Stimulated activated naive CD8-positive, alpha-beta T cell treated with anti-CD3 and anti-CD28 coated beads, Interleukin-15, amount 100 ng/mL, for 72 hours (primary cell): ENCODE measurements at places on chromosomes 5 and 9.
A peak's percentile ranks its signal among the peaks of the same experiment; 100 is the strongest.

- DNase-seq, result no peak
Observed at GRCh38 chr5:37071901-37072581, 177.1 kb downstream of the CPLANE1 start.

- no peak for DNase-seq
Observed at GRCh38 chr5:52950686-52951085, 38.5 kb upstream of the ITGA2 start.

DNA sequence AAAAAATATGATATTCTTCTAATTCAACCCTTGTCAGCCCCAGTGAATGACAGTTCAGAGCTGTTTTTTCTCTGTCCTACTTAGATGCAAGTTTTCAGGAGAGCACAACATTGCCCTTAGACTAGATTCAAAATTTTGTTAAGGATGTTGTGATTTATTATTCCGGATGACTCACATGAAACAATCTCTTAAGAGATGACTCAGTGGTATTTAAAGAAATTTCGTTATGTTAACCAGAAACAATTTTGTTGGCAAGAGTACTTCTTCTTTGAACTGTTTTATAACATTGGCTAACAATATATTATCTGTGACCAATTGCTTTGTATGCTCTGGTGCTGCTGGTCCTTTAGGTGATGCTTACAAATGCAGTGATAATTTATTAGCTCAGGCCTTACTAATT, 132.0 kb downstream of the IZUMO3 start:
- DNase-seq, result no peak

DNA sequence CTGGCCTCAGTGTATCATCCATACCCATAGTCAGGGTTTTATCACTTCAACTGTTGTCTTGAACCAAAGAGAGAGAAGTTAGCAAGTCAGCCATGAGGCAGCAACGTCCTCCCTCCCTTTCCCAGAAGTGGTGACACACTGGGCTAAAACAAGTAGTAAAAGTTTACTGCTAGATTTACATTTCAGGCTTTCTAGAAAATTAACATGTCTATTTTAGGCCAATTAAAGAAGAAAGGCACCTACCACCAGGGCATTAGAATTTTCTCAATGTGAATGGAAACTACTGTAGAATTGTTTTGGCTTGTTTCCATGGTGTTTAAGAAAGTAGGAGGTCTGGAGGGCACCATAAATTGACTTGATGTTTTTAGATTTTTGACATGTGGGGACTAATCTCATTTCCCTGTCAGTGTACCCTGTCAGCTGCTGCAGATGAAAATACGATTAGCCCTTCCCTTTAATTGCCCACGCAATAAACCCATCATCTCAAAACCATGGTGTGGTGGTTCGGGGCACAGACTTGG, 121.8 kb upstream of the ELL2 start:
- no peak for DNase-seq

DNA sequence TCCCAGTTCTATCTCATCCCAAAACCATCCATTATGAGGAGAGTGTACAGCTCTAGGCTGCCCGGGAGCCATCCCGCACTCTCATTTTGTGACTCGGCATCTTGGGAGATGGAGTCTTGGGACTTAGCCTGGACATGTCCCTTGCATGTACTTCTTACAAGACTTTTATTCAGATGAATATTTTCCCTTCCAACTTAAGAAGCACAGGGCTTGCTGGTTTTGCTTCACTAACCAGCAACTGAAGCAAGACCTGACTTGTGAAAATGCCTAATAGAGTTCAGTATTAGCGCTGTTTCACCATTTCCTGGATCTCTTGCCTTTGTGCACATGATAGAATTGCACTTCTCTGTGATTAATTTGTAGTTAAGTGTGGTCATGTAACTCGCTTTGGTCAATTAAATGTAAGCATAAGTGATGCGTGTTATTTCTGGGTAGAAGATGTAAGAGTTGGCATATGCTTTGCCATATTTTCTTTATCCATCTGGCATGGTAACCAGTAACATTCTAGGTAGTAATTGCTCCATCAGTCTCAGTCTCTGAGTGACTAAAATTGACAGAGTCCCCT, 55.8 kb downstream of the PDCD1LG2 start:
- DNase-seq, result no peak

GRCh38 chr5:104843822-104844221, 1281.2 kb upstream of the NUDT12 start:
- no peak for DNase-seq

DNA sequence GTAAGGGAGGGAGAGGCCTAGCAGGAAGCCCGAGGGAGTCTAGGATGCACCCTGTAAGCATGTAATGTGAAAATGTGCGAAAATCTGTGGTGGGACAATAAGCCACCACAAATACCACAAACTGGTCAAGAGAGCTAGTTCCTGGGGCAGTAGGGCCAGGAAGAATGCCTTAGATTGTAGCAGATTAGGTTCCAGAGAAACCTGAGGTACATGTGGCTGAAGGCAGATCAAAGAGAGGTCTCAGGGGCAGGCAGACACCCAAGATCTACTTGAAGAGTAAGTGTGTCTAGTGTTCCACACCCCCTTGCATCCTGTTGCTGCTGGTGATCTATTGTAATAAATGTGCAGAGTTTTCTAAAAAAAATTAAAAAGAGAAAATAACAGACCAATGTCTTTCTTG, 1677.3 kb upstream of the CDH6 start:
- no peak for DNase-seq

GRCh38 chr5:113520429-113520828, 6.9 kb downstream of the YTHDC2 start:
- peak; percentile 60 for DNase-seq

GRCh38 chr9:93300585-93301081, 116.7 kb downstream of the WNK2 start:
- no peak for DNase-seq

DNA sequence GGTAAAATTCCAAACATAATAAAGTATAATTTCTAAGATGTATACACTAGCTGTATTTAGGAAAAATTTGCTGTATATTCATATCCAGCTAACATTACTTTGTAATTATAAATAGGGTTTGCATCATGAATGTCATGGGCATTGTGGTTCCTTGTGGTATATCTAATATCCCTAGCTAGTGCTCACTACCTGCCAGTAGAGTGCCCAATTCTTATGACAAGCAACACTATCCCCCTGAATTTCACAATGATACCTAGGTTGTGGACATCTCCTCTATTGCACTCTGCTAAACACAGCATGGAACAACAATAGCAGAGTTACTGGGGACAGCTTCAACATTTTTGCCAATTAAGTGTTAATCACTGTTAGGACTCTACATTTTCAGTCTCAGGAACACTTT, 1656.5 kb downstream of the EFNA5 start:
- no peak for DNase-seq

DNA sequence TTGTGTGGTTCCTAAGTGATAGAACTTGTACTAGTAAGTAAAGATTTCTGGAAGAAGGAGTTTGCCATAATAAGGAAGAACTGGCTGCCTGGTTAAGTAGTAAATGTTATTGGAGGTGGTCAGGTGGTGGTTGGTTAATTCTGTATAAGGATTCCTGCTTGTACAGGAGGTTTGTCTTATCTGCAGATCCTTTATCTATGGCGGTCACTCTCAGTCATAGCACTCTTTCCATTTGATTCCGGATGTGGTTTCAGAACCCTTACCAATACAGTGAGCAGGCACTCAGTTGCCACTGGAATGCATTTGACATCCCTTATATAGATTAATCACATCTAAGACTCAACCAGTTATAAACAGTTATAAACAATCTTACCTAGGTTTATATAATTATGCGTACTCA, 50.3 kb downstream of the RAD50 start:
- DNase-seq, result no peak

- DNase-seq, result no peak
Observed at GRCh38 chr5:179113143-179113530, 53.0 kb downstream of the ZNF354C start.

- DNase-seq, result no peak
Observed at GRCh38 chr5:62212648-62213047, 93.4 kb upstream of the KIF2A start.

- no peak for DNase-seq
Observed at GRCh38 chr9:19732441-19732951, 56.3 kb downstream of the SLC24A2 start.

DNA sequence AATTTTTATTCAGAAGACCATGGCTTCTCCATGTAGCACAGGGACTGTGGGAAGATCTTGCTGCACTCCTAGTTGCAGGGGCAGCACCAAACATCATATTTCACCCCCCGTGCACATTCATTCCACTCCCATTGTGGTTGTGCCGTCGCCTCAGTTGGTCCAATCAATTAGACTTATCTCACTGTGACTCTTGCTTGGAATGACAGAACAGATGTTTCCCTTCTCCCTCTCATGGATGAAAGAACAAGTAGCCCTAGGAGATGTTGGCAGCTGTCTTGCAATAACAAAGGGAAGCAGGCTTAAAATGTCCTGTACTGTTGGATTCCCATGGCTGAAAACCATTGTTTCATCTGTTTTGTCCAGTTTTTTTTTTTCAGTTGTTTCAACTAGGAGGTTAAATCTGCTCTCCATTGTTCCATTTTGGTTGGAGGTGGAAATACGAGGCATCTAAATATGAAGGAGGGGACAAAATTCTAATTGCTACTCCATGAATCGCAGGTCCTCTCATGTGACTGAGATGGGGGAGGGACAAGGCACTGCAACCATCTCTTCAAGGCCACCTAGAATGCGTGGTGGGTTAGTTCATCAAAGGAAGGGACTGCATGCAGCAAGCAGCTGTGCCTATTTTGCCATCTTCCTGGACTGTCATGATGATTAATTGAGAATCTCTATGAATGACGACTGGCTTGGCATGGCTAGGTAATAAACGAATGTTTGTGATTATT, 214.4 kb downstream of the NSG2 start:
- no peak for DNase-seq

- DNase-seq, result no peak
Observed at GRCh38 chr9:133476036-133476931, 2.6 kb downstream of the SLC2A6 start.

DNA sequence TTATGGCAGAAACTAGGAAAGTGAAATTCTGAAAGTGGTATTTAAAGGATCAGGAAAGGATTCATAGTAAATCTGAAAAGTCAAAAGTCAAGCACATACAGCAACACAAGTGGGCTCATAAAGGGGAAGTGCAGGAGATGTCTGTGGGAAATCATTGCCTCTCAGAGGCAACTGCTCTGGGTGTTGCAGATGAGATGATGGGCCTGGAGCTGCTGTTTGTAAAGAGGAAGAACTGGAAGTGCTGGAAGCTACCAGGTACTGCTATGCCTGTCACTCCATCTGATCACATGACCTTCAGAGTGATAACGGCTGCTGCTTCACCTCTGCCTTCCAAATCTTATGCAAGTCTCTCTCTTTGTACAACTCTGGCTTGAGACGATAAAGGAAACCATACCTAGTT, 55.9 kb downstream of the ADRB2 start:
- no peak for DNase-seq

DNA sequence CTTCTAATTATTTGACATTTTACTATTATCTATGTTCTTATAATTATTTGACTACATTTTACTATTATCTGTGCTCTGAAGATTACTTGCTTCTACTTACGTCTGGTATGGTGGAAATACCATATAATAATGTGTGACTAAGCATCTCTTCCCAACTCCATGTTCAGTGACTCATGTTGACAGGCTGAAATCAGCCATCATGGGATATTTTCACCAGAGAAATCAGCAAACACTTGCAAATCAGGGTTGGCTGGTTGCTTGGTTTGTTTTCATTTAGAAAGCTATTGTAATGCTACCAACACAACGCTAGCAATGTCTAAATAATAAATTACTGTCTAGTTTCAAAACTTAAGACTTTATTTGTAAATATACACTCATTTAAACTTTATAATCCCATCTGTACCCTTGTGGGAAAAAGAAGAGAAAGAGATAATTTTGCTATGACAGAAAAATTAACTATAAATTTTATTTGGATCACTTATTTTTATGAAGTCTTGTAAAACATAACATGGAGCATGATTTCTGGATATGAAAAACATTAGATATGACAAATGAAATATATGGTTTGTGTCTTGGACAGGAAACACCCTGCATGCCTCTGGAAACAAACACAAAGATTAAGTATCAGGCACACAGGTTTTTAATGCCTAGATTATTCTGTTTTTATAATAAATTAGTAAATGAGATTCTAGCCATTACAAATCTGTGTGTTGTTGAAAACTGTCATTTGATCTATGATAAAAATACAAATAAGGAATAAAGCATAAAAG, 337.6 kb downstream of the BNC2 start:
- DNase-seq, result no peak

DNA sequence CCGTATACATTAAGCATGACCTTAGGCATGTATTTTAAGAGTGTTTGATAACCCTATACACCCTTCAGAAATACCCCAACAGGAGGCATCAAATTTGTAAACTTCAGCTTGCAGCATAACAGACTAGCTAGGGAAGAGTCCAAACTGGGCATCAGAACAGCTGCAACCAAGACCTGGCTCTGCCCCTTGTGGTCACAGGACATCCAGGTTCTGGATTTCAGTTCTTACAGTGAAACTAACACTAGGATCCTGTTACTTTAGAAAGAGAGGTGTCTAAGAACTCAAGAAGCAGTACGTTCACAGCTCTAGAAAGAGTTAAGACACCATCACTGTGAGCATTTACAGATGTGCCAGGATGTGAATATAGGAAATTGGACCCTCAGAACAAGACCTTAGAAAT, 229.8 kb downstream of the BNC2 start:
- no peak for DNase-seq

DNA sequence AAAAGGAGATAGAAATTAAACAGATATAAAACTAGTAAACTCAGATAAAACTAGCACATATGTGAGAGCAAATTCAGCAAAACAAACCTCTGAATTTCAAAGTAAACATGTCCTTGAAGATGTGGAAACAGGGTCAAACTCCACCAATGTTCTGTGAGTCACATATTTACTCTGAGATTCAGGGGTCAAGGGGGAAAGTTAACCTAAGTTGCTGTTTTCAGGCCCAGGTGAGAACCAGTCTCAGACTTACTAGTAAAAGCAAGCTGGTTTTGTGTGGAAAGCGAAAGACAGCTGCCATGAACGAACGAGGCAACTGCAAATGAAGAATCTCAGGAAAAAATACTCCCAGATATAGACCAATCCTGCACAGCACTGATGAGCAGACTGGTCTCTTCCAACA, 29.0 kb downstream of the PSMB7 start:
- DNase-seq, result no peak

DNA sequence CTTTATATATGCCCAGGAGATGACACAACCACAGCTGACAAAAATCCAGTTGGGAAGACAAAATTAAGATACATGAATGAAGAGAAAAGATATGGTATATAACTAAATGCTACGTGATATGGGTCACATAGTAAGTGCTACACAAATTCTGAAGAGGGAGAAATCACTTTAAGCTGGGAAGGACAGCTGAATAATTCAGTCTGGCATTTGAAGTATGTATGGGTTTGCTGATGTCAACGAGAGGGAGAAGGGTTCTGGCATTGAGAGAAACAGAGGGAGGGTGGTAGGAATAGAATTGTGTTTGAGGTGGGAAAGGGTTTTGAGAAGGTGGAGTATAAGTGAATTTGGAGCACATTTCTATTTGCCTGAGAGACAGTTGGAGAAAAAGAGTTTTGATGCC, 6.7 kb upstream of the SLIT3 start:
- no peak for DNase-seq

- DNase-seq, result peak; percentile 20
Observed at GRCh38 chr9:79471580-79472543, 99.9 kb upstream of the TLE4 start.
